ENCODE measurements at places on chromosomes 2 and 18.

- DNase-seq: no peak
Observed at GRCh38 chr2:141508806-141509595, 621.8 kb downstream of the LRP1B start.

DNA sequence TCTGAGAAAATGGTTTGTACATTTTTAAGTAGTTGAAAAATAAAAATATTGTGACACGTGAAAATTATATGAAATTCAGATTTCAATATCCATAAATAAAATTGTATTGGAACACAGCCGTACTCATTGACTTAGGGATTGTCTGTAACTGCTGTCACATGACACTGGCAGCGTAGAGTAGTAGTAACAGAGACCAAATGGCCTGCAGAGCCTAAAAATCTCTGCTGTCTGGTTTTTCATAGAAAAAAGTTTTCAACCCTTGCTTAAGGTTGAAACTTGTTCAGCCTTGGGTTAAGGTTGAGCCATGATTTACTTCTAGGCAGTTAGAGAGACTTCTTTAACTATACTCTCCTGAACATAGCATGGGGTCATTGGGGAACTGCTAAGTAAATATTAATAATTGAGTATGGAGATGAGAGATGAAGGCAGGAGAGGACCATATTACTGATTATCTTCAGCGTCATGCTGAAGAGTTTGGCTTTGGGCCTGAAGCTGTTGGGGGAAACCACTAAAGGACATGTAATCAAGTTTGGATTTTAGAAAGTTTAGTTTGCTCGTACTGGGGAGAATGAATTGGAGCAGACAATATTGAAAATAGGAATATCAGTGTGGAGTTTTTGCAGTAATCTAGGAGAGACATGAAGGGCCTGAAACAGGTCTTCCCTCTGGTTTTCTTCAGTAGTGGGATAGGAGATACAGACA, 16.2 kb downstream of the EML4 start:
- no peak for DNase-seq

- peak; percentile 20 for DNase-seq
Observed at GRCh38 chr2:42567806-42568400, 529 bp upstream of the MTA3 start.

- no peak for DNase-seq
Observed at GRCh38 chr2:55163274-55163721, 68.8 kb downstream of the CLHC1 start.

DNA sequence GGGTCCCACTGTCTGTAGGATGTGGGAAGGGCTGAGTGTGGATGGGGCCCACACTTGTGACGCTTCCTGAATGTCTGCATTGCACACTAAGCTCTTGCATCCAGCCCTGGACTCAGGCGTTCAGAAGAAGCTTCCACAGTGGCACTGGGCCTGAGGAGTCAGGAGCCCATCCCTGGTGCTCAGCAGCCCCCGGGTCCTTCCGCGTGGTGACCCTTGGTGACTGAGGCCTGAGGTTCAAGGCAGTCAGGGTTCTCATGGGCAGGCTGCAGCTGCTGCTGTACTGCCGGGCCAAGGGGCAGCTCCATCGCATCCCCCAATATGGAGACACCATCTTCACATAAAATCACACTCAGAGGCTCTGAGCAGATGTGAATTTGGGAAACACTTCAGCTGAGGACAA, 65.8 kb upstream of the TUBA3E start:
- no peak for DNase-seq

DNA sequence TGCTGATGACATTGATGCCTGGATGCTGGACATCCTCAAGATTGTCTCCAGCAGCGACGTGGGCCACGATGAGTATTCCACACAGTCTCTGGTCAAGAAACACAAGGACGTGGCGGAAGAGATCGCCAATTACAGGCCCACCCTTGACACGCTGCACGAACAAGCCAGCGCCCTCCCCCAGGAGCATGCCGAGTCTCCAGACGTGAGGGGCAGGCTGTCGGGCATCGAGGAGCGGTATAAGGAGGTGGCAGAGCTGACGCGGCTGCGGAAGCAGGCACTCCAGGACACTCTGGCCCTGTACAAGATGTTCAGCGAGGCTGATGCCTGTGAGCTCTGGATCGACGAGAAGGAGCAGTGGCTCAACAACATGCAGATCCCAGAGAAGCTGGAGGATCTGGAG, 94.1 kb upstream of the EML6 start:
- DNase-seq: no peak

DNA sequence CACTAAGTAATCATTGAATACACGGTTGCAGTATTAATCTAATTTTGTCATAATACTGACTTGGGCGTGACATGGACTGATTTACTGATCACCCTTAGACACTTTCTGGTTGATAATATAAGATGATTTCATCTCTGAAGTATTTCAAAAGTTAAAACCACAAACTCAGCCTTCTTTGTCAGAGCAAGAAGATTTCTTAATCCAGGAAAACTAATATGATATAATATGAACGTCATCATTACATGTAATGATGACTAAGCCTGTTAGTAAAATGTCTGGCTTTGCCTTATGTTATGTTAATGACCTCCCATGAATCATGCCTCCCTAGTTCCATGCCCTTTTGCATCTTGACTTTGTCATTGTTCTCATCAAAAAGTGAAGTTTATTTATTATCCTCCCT, 1325.0 kb upstream of the CDH2 start:
- no peak for DNase-seq

GRCh38 chr18:73677450-73677849, 470.2 kb downstream of the FBXO15 start:
- DNase-seq: no peak

DNA sequence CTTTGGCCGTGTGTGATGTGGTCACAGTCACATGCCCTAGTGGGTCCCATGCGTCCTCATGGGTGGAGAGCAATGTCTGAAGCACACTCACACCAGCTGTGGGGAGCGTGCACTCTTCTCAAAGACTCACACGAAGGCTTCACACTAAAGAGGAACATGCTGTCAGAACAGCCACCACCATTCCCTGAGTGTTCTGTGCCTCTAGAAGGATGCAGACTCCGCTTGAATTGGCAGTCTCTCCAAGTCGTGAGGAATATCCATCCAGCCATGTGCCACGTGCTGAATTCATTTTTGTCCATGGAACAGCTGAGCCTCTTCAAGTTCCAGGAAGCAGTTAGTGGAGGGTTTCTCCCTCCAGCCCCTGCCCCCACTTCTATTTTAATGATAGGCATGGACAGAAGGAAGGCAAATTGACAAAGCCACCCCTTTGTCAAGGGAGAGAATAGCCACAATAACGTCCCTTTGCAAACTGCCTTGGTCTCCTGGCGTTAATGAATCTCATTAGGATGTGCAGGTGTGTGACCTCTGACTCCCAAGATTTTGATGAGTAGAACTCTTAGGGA, 464.3 kb upstream of the ID2 start:
- DNase-seq: no peak

DNA sequence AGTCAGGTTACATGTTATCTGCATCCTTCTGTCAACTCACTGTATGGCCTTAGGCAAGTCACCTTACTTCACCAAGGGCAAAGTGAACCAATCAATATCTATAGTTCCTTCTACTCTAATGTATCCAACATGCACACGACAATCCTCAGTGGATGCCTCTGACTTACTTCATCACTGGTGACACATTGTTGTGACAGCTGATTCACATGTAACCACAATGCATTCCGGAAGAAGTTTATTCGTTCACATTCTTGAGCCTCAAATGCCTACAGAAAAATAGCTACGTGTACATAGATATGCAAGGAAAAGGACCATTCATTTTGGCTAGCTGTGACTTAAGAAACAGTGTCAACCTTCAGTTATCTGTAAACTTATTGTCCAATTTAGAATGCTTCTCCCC, 26.3 kb upstream of the EPG5 start:
- no peak for DNase-seq

DNA sequence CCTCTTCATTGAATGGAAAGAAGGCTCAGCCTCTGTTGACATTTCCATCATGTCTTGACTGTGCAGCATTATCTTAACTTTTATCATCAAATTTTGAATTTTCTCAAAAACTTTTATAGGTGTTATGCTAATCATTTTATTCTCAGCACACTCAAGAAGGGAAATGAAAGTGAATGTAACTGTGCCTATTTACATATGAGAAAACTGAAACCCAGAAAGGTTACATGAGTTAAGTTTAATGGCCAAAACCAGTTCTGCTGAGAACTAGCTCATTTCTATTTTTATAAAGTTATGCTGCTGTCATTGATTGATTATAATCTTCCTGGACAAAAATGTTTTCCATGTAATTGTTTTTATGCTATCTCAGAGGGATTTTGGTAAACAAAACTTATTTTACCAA, 618.8 kb upstream of the NRXN1 start:
- no peak for DNase-seq

GRCh38 chr2:209834767-209835166, 63.1 kb downstream of the UNC80 start:
- no peak for DNase-seq

GRCh38 chr2:203934041-203934492, 2.5 kb upstream of the ICOS start:
- DNase-seq: no peak

- peak; percentile 75 for DNase-seq
Observed at GRCh38 chr2:85421260-85422071, 3.0 kb downstream of the SH2D6 start.

- DNase-seq: no peak
Observed at GRCh38 chr2:113986762-113987290, 96.9 kb downstream of the ACTR3 start.

GRCh38 chr2:136295168-136295567, 177.2 kb upstream of the CXCR4 start:
- no peak for DNase-seq

GRCh38 chr2:144020047-144020446, 499.9 kb downstream of the ZEB2 start:
- no peak for DNase-seq

GRCh38 chr2:109180786-109181185, 51.8 kb downstream of the SH3RF3 start:
- DNase-seq: no peak

DNA sequence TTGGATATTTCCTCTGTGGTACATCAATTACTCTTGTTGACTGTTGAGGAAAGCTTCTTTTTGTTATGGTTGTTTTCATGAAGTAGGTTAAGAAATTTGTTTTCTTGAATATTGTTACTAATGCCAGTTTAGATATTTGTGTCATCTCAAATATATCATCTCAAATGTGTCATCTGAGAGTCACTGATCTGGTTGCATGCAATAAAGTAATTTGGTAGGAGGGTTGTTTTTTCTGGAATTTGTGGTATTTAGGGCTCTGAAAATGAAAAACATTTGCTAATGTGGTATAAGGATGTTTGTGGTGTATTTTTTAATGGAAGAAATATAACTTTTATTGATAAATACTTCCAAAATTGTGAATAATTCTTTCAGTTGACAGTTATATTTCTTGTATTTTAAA, 117.7 kb downstream of the GREB1L start:
- no peak for DNase-seq

DNA sequence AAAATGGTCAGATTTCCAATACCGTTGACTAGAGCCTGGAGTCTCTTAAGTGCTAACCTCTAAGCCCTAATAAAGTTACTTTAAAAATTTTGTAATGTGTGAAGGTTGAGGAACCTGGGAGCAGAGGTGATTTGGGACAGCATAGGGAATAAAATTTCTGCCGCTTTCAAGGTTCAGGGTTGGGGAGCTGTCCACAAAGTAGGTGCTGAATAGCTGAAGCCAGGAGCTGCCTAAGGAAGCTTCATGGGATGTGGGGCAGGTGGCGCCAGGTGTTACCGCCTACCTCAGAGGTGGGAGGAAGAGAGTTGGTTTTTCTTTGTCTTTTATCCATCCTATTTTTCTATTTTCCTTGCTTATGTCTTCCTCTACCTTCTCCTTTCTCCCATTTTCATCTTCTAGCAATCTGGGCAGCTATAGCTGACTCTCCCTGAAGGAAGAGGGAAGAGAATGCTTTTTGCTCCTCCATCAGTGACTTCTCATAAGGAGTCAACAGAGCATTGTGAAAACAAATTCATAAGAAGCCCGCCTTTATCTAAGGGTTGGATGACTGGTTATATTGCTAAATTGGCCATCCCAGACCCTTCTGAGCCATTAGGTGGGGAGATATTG, 178.7 kb downstream of the CLIP4 start:
- DNase-seq: no peak

- DNase-seq: no peak
Observed at GRCh38 chr2:188852772-188853171, 121.4 kb upstream of the COL3A1 start.

DNA sequence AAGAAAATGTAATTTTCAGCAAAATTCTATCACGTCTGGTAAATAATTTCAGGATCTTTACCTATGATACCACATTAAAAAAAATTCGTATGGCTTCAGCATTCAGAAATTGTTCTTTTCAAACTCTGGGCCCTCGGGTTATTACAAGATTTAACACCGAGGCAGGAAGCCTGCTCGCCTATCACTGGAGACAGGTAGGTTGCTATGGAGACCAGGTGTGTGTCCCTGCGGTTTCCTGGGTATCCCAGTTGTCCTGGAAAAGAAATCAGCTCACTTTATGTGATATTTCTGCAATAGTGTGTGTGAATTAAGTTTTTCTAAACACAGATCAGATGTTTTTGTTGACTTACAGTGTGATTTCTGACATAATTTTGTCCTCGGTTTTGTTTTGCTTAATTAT, 14.2 kb downstream of the HPCAL1 start:
- no peak for DNase-seq

DNA sequence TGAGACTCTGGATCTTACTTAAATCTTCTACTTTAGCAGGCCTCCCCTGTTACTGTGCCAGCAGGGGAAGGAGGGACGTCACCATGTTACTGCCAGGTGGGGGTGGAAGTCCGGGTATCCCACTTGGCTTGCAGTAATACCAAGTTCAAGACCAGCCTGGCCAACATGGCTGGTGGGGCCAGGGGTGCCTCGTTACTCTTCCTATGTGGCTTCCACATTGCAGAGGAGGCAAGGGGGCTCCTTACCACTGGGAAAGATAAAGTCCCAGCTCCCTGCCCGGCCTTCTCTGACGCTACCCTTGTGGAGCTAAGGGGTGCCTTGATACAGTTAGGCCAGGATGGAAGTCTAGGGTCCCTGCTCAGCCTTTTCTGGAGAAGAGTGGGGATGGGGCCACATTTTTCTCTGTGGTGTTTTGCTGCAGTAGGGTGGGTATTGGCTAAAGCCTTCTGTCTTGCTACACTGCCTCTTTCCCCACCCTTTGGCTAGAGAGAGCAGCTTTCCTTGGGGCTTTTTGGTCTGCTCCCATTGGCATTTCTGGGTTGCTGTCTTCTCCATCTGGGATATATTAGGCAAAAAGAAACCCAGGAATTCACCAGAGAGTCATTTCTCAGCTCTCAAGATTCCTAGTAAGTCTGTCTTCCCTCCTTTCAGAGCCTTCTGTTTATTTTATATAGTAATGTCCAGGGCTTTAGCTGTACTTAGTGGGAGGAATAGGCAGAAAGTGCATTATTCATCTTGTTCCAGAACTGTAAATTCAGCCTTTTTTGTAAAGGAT, 21.9 kb downstream of the ELMOD3 start:
- DNase-seq: no peak

DNA sequence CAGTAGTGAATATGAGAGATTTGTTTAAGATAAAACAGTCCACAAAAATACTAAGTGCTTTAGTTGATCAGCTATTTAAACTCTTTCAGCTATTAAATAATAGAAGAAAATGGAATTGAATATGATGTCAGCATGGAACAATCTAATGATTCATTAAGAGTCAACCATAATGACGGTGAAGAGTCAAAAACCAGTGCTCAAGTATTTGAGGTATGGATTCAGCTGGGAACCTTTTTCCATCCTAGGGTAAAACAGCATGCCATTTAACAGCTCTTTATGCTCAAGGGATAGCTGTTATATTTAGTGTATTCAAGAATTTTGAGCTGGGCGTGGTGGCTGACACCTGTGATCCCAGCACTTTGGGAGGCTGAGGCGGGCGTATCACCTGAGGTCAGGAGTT, 29.7 kb downstream of the CARF start:
- no peak for DNase-seq
